ENCODE measurements at places on chromosomes 6 and 20. TPM values are rescaled to one million over a fixed set of nuclear protein-coding genes. Genes with fewer than 3 reads are reported as not detected.

DNA sequence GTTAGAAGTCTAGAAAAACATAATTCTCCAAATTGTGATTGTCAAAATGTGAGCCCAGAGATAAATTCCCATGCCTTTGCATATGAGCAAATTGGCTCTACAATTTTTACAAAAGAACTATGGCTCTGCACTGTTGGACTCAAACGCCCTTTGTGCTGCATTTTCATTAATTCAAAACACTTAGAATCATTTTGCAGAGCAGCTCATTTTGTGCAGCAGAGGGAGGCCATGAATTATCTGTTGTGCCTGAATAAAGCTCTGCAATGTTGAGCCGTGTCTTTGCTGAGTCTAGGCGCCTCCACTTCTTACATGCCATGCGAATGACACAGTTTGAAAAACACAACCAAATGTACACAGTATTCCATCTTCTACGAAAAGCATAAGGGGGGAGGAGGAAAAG, 230.2 kb downstream of the PRKN start:
- H3K36me3 ChIP-seq, result no peaks in the 10 kb centered on the region
- no peak overlapping the region for H3K27ac ChIP-seq
- DNase-seq, result no peak
- no peaks in the 10 kb centered on the region for H3K27me3 ChIP-seq
- H3K4me3 ChIP-seq, result no peak overlapping the region

GRCh38 chr20:21704408-21705385, 767 bp upstream of the PAX1 start:
- no peaks in the 10 kb centered on the region for H3K4me1 ChIP-seq
- no peak for DNase-seq
- no peak overlapping the region for H3K27ac ChIP-seq

GRCh38 chr6:68141190-68141589, 493.9 kb upstream of the ADGRB3 start:
- H3K36me3 ChIP-seq, result no peaks in the 10 kb centered on the region
- H3K4me3 ChIP-seq, result no peak overlapping the region
- no peaks in the 10 kb centered on the region for H3K27me3 ChIP-seq
- no peaks in the 10 kb centered on the region for H3K4me1 ChIP-seq

DNA sequence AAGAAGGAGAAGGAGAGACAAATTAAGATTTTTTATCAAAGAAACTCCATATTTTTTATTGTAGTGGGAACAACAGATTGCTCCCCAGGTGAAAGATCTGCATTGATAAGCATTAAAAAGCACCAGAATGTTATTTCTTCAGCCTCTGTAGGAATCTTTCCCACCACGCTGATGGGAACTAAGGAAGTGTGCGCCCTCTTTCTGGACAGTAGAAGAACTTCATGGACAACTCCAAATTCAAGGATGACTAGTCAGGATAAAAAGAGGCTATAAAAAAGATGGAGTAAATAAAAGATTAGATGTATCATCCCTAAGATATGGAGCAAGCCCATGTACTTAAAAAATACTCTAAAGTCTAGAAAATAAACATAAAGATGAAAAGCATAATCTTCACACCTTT, 45.8 kb upstream of the PAK5 start:
- no peaks in the 10 kb centered on the region for H3K27me3 ChIP-seq
- no peaks in the 10 kb centered on the region for H3K4me1 ChIP-seq
- H3K4me3 ChIP-seq, result no peak overlapping the region
- DNase-seq, result peak; percentile 17

PAK5 gene
- total RNA-seq, result not detected

GPX5 gene
- total RNA-seq, result not detected

ADGB gene
- not detected for total RNA-seq

GTSF1L gene
- total RNA-seq, result not detected

TLDC2 gene
- total RNA-seq, result 0.32 TPM

WFDC10B gene
- total RNA-seq, result not detected

Measured in GM23248 (cell line).